ENCODE measurements at places on chromosomes 3 and 15.

GRCh38 chr15:43463507-43463906 lies 29.4 kb downstream of the TP53BP1 start:
- DNase-seq, result no peak

- DNase-seq, result no peak
Observed at GRCh38 chr15:60651101-60651500, 172.2 kb upstream of the ICE2 start.

- DNase-seq, result no peak
Observed at GRCh38 chr3:118116991-118117390, 917.7 kb downstream of the IGSF11 start.

DNA sequence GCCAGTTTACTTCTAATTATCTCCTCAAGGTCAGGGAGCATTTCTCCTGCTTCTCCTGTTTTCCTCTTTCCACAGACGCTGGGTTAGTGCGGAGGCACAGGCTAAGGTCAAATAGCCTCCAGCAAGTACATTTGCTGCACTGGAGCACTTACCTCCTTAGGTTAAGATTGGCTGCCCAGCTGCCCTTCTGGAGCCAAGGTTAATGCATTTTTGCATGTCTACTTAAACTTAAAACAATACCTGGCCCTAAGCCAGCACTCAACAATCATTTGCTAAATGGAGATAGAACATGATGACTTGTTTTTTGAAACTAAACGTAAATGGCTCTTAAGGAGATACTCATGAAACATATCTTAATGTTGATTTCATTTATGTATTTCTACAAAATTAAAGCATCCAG lies 83.5 kb downstream of the SSR3 start:
- DNase-seq, result no peak

GRCh38 chr3:191523148-191523547 lies 62.2 kb downstream of the PYDC2 start:
- DNase-seq, result no peak

GRCh38 chr3:126955004-126955790 lies 27.7 kb upstream of the PLXNA1 start:
- no peak for DNase-seq

- DNase-seq, result no peak
Observed at GRCh38 chr3:42741796-42742195, 31.3 kb downstream of the CCDC13 start.

- no peak for DNase-seq
Observed at GRCh38 chr3:53794597-53794996, 51.6 kb downstream of the CHDH start.

GRCh38 chr3:196666001-196666867 lies 26.7 kb downstream of the NRROS start:
- DNase-seq, result no peak

- DNase-seq, result no peak
Observed at GRCh38 chr3:144564011-144564410, 592.4 kb downstream of the DIPK2A start.

DNA sequence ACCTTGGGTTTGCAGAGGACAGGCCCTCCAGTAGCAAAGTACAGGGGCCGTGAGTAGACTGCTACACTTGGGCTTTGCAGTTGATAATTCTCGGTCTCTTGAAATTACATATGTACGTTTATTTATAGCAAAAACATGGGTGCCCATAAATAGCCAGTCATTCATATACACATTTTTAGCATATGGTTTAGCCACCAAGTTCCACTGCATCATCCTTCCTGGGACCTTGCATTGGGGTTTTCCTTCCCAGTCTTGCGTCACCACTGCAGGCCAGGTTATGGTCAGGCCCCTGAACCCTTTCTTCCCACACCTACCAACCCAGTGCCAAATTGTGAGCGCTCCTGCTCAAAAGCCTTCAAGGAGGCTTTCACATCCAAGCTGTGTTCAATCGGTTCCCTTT lies 12.7 kb downstream of the KLHL25 start:
- DNase-seq, result no peak

DNA sequence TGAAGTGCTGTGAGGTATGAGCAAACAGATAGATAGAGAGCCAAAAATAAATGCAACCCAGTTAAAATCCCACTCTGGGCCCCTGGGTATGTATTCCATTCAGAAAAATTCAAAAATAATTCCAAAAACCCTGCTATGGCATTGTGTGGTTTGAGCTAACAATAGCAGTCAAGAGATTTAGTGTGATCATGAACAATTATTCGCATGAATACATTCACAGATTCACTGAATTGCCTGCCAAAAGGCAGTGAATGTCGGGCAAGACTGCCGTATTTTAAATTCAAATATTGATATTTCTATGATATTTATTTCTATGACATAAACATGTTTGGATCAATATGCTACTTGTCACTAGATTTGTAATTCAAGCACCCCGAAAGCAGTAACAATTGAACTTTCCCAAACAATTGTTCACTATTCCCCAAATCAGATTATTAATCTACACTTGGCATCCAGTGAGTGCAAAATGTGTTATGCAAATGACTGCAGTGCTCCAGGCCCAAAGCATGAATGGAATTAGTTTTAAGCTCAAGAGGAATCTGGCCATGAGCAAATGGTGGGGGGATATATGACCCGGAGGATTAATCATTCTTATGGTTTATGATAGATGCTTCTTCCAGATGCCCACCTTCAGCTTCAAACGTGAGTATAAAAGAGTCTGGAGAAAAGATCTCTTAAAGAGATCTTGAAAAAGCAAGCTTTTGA lies 417.0 kb upstream of the MEIS2 start:
- no peak for DNase-seq

GRCh38 chr3:117691526-117691925 lies 981.9 kb downstream of the TUSC7 start:
- no peak for DNase-seq

GRCh38 chr15:58228718-58229117 lies 90.5 kb downstream of the AQP9 start:
- no peak for DNase-seq

DNA sequence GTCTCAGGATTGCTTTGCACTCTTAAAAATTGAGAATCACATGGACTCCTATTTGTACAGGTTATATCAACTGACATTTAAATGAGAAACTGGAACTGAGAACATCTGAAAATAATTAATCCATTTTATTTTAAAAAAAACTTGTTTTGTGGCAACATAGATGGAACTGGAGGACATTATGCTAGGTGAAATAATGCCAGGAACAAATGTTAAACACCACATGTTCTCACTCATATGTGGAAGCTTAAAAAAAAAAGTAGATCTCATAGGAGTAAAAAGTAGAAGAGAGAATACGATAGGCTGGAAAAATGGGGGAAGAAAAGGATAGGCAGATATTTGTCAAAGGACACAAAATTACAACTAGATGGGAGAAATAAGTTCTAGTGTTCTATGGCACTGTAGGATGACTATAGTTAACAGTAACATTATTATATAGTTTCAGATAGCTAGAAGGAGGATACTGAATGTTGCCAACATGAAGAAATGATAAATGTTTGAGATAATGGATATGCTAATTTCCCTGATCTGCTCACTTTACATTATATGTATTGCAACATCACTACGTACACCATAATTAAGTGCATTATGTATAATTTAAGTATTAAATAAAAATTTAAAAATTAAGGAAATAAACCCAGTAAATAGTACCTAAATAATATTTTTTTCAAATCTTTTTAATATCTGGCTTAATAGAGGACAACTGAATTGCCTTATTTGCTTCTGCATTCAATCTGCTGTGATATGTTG lies 100.5 kb upstream of the TSPAN3 start:
- DNase-seq, result no peak

DNA sequence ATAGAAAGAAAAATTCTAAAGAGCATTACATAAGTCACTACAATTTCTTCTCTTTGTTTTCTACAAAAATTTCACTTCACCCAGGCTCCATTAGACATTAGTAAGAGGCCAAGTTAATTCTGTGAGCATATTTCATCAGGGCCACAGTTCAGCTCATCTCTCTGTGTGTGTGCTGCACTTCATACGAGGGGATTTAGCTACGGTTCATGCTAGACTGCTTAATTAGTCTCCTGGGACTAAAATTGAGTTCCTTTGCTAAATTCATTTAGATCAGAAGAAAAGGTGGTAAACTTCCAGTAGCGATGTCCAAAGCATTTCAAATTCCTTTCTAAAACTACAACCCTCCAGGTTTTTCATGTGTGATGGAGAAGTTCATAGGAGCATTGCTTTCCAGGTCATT lies 83.1 kb upstream of the SETMAR start:
- DNase-seq, result no peak

- DNase-seq, result no peak
Observed at GRCh38 chr3:23811185-23811527, 5.4 kb downstream of the UBE2E1 start.

- DNase-seq, result no peak
Observed at GRCh38 chr3:84110787-84111186, 848.0 kb upstream of the CADM2 start.

GRCh38 chr3:171883257-171883892 lies 40.2 kb downstream of the TMEM212 start:
- no peak for DNase-seq

DNA sequence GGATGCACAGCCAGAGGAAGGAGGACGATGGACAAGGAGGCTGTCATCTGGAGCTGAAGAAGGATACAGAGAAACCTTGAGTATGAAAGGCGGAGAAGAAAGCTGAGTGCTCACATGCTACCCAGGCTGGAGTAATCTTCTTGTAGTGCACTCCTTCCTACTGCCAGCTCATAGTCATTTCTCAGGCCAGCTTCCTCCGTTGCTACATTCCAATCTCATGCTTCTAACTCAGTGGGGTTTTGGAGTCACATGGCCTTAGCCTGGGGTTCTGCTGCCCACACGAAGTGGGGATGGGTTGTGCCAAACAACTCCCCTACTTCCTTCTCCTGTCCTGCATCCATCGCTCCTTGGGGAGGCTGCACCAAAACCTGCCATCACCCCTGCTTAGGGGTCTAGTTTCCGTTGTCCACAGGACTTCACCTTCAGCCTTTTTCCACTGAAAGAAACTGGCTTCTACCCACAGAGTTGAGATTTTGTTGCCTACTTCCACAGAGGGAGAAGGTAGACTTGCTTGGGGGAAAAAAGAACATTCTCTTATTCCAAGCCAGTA lies 239.9 kb downstream of the EPHB1 start:
- DNase-seq, result no peak

DNA sequence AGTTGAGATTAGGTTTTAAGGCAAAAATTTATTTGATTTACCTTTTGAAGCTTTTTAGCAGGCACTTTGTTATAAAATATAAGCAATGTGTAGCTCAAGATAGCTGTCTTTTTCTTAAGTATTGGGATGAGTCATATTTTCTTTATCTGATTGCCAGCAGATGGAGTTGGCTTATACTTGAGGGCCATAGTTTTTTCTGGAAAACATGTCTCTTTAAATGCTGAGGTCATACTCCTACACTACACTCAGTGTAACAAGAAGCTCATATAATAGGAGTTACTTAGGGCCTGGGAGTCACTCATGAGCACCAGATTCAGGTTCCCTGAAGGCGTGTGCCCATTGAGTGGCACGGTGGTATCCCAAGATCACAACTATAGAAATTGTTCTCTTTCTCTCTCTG lies 579.8 kb downstream of the EDEM1 start:
- no peak for DNase-seq

GRCh38 chr3:139617672-139618268 lies 60.0 kb downstream of the NMNAT3 start:
- no peak for DNase-seq

GRCh38 chr15:41416742-41417417 lies at the start of gene RTF1:
RTF1 (plus strand) TSS chr15:41417095; CDS start chr15:41417116, 21 bp downstream.
- DNase-seq, result peak; percentile 97

DNA sequence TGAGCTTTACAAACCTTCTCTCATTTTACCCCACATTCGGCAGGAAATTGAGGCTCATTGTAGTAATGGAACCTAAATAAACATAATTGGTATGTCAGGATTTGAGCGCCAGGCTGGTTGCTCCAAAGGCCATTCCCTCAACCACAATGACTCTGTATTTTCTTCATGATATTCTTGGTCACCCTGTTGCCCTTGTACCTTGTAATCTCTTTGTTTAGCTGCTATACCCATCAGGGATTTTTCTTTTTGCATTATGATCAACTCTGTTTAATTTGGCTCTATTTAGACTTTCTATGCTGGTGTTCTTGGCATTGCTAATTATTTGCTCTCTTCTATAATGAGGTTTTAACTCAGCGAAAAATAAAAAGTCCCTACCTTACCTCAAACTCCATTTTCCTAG lies 29.8 kb downstream of the DUOX2 start:
- DNase-seq, result no peak

GRCh38 chr3:166759736-166760513 lies 620.2 kb downstream of the ZBBX start:
- DNase-seq, result no peak

DNA sequence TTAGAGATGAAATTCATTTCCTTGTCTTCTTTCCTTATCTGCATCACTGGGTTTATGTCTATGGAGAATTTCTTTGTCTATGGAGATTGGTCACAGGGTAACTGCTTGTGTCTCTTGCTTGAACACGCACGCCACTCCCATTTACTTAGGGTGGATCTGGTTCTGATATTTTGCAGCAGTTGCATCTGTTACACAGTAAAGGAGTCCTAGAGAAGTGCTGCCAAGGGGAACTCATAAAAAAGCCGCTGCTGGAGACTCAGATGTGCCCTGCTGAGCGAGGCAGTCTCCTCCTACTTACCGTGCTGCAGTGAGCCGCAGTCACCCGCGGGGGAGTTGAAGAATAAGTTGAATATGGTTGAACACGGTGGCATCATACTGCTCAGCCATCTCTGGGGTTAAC lies 105.2 kb upstream of the KLHL25 start:
- no peak for DNase-seq

DNA sequence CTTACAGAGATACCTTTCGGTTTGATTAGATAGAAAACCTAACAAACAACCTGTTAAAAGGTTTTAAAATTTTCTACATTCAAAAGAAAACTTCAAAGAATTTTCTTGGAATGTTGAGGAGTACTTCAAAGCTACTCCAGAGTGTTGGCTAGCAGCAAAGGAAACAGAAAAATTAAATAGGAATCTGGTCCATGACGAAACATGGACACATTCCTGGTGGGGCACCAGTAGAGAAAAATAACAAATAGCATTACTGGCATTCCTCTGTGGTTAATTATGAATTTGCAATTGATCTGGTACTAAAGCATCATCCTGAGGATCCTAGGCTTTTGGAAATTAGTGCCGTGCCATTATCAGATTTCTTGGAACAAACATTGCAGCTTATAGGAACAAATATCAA lies 59.5 kb upstream of the DPPA4 start:
- no peak for DNase-seq

GRCh38 chr3:71873093-71873611 lies 88.2 kb upstream of the PROK2 start:
- DNase-seq, result no peak

- DNase-seq, result no peak
Observed at GRCh38 chr15:62307551-62307950, 142.5 kb upstream of the C2CD4B start.

GRCh38 chr3:160343132-160343531 lies 55.9 kb downstream of the IFT80 start:
- DNase-seq, result no peak
